ENCODE measurements at places on chromosomes 1 and 21. TPM values are rescaled to one million over a fixed set of nuclear protein-coding genes. Genes with fewer than 3 reads are reported as not detected.

- no peaks in the 10 kb centered on the region for H3K36me3 ChIP-seq
- H3K27ac ChIP-seq, result peak overlapping the region; percentile 31
- peak; percentile 49 for DNase-seq
- peaks cover 14% of the 10 kb centered on the region for H3K4me1 ChIP-seq
- no peak overlapping the region for H3K4me3 ChIP-seq
These were observed 32.4 kb downstream of the CDK18 start for GRCh38 chr1:205536759-205537361.

GRCh38 chr1:28058971-28059878 lies 29.2 kb downstream of the EYA3 start:
- no peak overlapping the region for H3K4me3 ChIP-seq
- no peak overlapping the region for H3K27ac ChIP-seq
- H3K4me1 ChIP-seq, result peaks cover 45% of the 10 kb centered on the region
- DNase-seq, result no peak
- peaks cover 19% of the 10 kb centered on the region for H3K36me3 ChIP-seq
- no peaks in the 10 kb centered on the region for H3K27me3 ChIP-seq

GRCh38 chr1:19488136-19488535 lies 2.8 kb upstream of the CAPZB start:
- DNase-seq, result no peak
- H3K27me3 ChIP-seq, result no peaks in the 10 kb centered on the region
- no peak overlapping the region for H3K4me3 ChIP-seq
- peaks cover 36% of the 10 kb centered on the region for H3K4me1 ChIP-seq

GRCh38 chr1:151065089-151065645 lies 5.0 kb downstream of the MLLT11 start:
- no peaks in the 10 kb centered on the region for H3K36me3 ChIP-seq
- no peak overlapping the region for H3K4me3 ChIP-seq
- DNase-seq, result no peak

GRCh38 chr1:6367381-6368012 lies 26.1 kb downstream of the ACOT7 start:
- H3K27ac ChIP-seq, result no peak overlapping the region
- peaks cover 21% of the 10 kb centered on the region for H3K36me3 ChIP-seq
- peaks cover 12% of the 10 kb centered on the region for H3K4me1 ChIP-seq
- no peak for DNase-seq

GRCh38 chr1:19645411-19646251 lies 1.5 kb downstream of the NBL1 start:
- no peak for DNase-seq
- H3K36me3 ChIP-seq, result peaks cover 2% of the 10 kb centered on the region
- H3K4me3 ChIP-seq, result peak overlapping the region; percentile 99
- H3K4me1 ChIP-seq, result peaks cover 35% of the 10 kb centered on the region

DNA sequence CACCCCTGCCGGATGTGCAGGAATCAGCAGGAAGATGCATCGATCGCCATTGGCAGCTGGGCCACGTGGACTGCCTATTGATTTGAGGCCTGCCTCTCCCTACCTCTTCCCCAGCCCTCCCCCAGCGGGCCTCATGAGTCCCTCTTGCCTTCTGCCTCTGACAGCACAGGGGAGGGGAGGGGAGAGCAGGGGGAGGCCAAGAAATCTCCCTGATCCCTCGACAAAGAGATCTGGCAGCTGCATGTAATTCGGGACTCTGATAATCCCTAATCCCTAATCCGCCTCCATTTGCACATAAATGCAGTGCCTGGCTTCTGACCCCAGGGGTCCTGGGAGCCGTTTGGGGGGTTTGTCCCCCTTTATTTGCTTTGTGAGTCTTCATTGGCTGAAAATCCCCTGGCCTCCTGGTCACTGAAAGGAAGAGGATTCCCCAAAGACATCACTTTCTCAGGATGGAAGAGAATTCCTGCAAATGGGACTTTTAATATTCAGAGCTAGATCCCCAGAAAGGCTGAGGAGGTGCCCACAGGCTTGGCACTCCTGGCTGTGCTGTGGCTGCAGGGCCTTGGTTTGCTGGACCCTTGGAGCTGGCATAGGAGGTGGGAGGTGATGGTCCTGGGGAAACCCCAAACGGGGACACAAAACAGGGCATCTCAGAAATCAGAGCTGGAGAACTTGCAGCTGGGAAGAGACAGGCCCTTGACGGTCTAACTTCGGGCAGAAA lies 239.4 kb upstream of the POU3F1 start:
- peaks cover 24% of the 10 kb centered on the region for H3K27me3 ChIP-seq
- DNase-seq, result no peak
- H3K4me1 ChIP-seq, result no peaks in the 10 kb centered on the region
- no peaks in the 10 kb centered on the region for H3K36me3 ChIP-seq

GRCh38 chr1:211328084-211328694 lies 1.6 kb downstream of the TRAF5 start:
- peaks cover 17% of the 10 kb centered on the region for H3K36me3 ChIP-seq
- H3K4me3 ChIP-seq, result peak overlapping the region; percentile 85
- peaks cover 73% of the 10 kb centered on the region for H3K4me1 ChIP-seq
- no peak for DNase-seq

- H3K4me1 ChIP-seq, result no peaks in the 10 kb centered on the region
- no peaks in the 10 kb centered on the region for H3K36me3 ChIP-seq
- peaks cover 10% of the 10 kb centered on the region for H3K27me3 ChIP-seq
These were observed 68.7 kb downstream of the CASZ1 start for GRCh38 chr1:10727751-10728232.

GRCh38 chr1:5509664-5510452 lies 482.4 kb downstream of the NPHP4 start:
- no peaks in the 10 kb centered on the region for H3K4me1 ChIP-seq
- H3K4me3 ChIP-seq, result no peak overlapping the region
- no peaks in the 10 kb centered on the region for H3K36me3 ChIP-seq
- H3K27ac ChIP-seq, result no peak overlapping the region

DNA sequence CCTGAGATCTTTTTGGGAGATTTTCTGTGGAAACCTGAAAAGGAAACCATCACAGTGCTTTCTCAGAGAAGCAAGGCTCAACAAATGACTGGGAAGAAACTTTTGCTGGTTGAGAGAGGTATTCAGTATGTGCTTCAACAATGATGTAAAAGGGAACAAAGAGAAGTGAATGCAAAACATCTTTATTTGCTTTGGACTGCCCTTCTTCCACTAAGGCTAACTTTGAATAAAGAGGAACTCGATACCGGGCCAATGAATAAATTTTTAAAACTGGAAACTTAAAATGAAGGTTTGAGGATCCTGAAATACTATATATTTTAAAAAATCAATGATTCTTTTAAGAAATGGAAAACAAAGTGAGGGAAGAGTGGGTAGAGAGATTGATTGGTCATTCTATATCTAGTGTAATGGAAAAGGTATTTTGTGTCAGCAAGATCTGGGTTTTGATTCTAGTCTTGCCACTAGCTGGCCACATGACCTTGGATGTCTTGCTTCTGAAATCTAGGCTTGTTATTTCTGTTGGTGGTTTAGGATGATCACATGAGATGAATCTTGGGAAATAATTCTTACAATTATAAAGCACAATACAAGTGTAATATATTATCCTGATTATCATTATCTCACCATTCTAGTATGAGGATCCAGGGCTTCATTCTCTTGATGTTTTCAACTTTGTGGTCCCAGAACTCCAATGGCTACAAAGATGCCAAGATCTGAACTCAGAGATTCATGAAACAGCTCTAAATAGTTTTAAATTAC lies 34.6 kb upstream of the APOBEC4 start:
- no peak overlapping the region for H3K27ac ChIP-seq
- H3K27me3 ChIP-seq, result peaks cover 22% of the 10 kb centered on the region
- peaks cover 1% of the 10 kb centered on the region for H3K36me3 ChIP-seq
- peaks cover 6% of the 10 kb centered on the region for H3K4me1 ChIP-seq

GRCh38 chr1:98078596-98078995 lies 157.8 kb upstream of the DPYD start:
- H3K4me3 ChIP-seq, result no peak overlapping the region
- peaks cover 4% of the 10 kb centered on the region for H3K4me1 ChIP-seq
- H3K36me3 ChIP-seq, result no peaks in the 10 kb centered on the region

GRCh38 chr1:58670181-58670580 lies 29.7 kb downstream of the MYSM1 start:
- no peak for DNase-seq
- H3K27me3 ChIP-seq, result no peaks in the 10 kb centered on the region
- no peak overlapping the region for H3K4me3 ChIP-seq
- no peak overlapping the region for H3K27ac ChIP-seq
- no peaks in the 10 kb centered on the region for H3K4me1 ChIP-seq
- peaks cover 48% of the 10 kb centered on the region for H3K36me3 ChIP-seq

GRCh38 chr1:163922743-163923201 lies 601.0 kb downstream of the NUF2 start:
- no peaks in the 10 kb centered on the region for H3K36me3 ChIP-seq
- no peak overlapping the region for H3K27ac ChIP-seq
- no peak overlapping the region for H3K4me3 ChIP-seq
- H3K27me3 ChIP-seq, result no peaks in the 10 kb centered on the region
- H3K4me1 ChIP-seq, result no peaks in the 10 kb centered on the region
- no peak for DNase-seq

- H3K27ac ChIP-seq, result no peak overlapping the region
- peaks cover 33% of the 10 kb centered on the region for H3K27me3 ChIP-seq
- no peaks in the 10 kb centered on the region for H3K36me3 ChIP-seq
- H3K4me3 ChIP-seq, result no peak overlapping the region
- no peak for DNase-seq
These were observed 31.0 kb upstream of the VWA5B1 start for GRCh38 chr1:20259646-20260045.

DNA sequence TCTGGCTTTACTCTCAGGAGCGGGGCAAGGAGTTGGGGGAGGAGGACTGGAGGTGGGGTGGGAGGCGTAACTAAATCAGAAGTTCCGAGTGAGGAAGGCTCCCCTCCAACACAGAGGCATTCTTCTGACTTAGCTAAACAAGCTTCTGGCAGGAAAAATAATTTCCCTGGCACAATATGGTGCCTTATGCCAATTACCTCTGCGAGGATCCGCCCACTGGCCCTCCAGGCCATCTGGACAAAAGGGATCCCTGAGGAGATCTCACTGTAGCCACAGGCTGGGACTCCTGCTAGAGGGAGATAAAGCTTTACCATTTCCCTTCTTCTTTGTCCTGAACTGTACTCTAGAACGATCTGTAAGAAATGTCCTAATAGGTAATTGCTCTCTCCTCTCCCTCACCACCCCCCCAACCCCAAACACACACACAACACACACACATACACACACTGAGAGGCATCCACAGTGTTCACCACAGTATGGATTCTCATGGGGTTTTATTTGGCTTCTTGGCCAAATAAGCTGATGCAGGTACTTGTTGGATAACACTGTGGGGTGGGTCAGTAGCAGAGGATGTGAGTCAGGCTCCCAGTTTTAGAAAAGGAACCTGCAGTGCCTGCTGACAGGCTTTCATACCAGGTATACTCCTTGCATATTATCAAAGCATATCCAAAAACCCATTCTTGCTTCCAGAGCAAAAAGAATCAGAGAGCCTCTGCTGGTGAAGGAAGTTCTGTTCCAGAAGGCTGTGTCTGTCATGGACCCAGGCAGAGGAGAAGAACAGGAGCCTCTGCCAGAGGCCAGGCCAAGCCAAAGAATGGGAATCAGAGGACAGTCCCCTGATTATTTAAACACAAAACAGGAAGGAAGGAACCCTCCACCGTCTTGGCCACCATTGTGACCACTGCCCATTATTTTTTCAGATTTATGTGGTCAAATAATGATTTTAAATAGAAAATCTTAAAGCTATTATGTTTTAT lies 169.1 kb downstream of the C1orf21 start:
- no peak overlapping the region for H3K4me3 ChIP-seq
- peaks cover 12% of the 10 kb centered on the region for H3K27me3 ChIP-seq
- no peak overlapping the region for H3K27ac ChIP-seq
- no peaks in the 10 kb centered on the region for H3K4me1 ChIP-seq
- DNase-seq, result no peak

DNA sequence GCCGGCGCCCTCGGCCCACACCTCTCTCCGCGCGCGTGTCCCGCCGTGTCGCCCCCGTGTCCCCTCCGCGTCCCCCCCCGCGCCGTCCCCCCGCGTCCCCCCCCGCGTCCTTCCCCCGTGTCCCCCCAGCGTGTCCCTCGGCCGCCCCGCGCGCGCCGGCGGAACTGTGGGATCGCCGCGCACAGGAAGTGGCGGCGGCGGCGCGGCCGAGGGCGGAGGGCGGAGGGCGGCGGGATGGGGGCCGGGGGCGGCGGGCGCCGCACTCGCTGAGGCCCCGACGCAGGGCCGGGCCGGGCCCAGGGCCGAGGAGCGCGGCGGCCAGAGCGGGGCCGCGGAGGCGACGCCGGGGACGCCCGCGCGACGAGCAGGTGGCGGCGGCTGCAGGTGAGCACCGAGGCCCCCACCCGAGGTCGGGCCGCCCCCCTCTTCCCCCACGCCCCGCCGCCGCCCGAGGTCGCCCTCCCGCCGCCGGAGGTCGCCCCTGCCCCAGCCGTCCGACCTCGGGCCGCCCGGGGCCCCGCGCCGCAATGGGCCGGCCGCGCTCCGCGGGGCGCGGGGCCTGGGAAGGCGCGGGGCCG lies at the start of gene AGPAT3:
AGPAT3 (plus strand) TSS at position 262 of the 578 bp plus-strand sequence. CDS start 94,459 bp downstream, outside the sequence.
- H3K27ac ChIP-seq, result peak within 1 kb of the TSS; percentile 91
- H3K4me3 ChIP-seq, result peak within 1 kb of the TSS; percentile 87
- peaks cover 9% of the 10 kb centered on the region for H3K27me3 ChIP-seq
- H3K4me1 ChIP-seq, result peaks cover 32% of the 10 kb centered on the region
- DNase-seq, result no peak
- H3K36me3 ChIP-seq, result peaks cover 31% of the 10 kb centered on the region

- peaks cover 2% of the 10 kb centered on the region for H3K27me3 ChIP-seq
- DNase-seq, result no peak
- no peak overlapping the region for H3K27ac ChIP-seq
These were observed 142.4 kb downstream of the AK5 start for GRCh38 chr1:77424236-77424635.

DNA sequence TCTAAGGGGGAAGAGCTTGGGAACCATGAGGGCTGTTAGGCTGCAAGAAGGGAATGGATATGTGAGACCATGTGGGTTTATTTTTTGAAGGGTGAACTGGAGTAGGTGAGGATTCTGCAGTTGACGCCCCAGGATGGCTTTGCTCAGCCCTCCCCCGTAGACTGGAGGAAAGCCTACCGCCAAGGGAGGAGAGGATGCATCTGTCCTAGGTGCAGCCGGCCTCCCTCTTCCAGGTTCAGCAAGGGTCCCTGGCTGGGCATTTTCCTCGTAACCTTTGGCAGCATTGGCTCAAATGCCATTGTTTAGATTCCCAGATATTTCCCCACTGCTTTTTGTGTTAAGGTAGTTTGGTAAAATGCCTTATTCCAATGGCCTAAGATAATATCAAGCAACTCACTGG lies 16.6 kb downstream of the TFF3 start:
- H3K36me3 ChIP-seq, result no peaks in the 10 kb centered on the region
- H3K27me3 ChIP-seq, result no peaks in the 10 kb centered on the region
- DNase-seq, result no peak
- no peak overlapping the region for H3K4me3 ChIP-seq
- no peak overlapping the region for H3K27ac ChIP-seq

DNA sequence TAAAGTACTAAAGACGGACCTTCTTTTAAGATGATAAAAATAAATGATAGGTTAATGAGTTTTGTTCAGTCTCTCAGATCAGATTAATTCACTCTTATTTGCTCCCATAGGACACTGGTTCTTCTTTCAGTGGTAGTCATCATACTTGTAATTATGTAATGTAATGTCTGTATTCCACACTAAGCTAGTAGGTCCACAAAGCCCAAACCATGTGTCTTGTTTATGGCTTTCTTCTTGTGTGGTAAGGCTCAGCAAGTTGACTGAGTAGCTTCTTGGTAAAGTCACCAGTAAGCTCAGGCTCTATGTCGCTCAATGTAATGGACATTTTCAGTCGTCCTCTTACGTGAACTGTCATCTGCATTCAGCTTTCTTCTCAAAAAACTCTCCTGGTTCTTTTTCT lies 2.5 kb downstream of the LYPLAL1 start:
- H3K4me3 ChIP-seq, result no peak overlapping the region
- H3K27ac ChIP-seq, result no peak overlapping the region
- H3K4me1 ChIP-seq, result peaks cover 34% of the 10 kb centered on the region
- peaks cover 15% of the 10 kb centered on the region for H3K36me3 ChIP-seq

The KIF2C gene
- 102 TPM for total RNA-seq

The OR2L5 gene
- not detected for total RNA-seq

The TRABD2B gene
- total RNA-seq, result not detected

The TRPM2 gene
- total RNA-seq, result 32.7 TPM

The KCNA2 gene
- 3.7 TPM for total RNA-seq

The MYOM3 gene
- total RNA-seq, result not detected
